Activated CD4-positive, alpha-beta T cell treated with anti-CD3 and anti-CD28 coated beads, Interleukin-2, amount 50 U/mL, for 24 hours (primary cell): ENCODE measurements at places on chromosomes 16 and 17.
A peak's percentile ranks its signal among the peaks of the same experiment; 100 is the strongest.

GRCh38 chr17:50676065-50676975 is 31.4 kb downstream of the ANKRD40 start:
- DNase-seq, result no peak

GRCh38 chr17:76792348-76792747 is 54.4 kb downstream of the MFSD11 start:
- no peak for DNase-seq

DNA sequence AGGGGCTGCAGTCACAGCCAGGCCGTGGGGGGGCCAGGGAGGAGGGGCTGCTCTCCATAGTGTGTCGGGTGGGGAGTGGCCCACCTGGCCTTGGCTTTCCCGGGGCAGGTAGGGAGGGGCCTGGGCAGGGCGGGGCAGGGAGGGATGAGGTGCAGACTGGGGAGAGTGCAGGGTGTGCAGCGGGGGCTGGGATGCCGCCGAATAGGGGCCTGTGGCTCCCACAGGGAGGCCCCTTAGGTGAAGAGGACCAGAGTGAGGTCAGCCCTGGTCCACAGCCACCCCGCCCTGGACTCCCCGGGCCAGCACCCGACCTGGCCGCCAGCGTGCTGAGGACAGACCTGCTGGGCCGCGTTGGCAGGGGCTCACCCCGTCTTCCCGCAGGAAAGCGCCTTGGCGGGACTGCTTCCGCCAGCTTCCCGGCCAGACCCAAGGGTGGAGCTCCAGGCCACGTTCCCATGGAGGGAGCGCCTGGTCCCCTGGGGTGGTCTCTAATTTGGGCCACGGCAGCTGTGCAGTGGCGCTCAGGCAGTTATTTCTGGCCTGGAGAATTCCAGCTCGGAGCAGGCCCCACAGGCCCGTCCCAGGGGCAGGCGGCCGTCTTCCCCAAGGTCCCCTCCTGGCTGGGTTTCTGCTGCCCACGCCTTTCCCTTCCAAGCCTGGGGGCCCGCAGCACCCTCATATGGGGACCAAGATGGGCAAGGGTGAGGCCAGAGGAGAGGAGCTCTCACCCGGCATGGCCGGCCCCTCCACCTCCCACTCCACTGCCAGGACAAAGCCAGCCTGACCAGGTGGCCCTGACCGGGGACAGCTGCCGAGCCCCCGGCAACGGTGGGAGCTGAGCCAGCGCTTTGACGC is 27.9 kb downstream of the CACNA1H start:
- DNase-seq, result no peak

GRCh38 chr17:64262198-64262999 is 661 bp downstream of the TEX2 start:
- DNase-seq, result peak; percentile 53

DNA sequence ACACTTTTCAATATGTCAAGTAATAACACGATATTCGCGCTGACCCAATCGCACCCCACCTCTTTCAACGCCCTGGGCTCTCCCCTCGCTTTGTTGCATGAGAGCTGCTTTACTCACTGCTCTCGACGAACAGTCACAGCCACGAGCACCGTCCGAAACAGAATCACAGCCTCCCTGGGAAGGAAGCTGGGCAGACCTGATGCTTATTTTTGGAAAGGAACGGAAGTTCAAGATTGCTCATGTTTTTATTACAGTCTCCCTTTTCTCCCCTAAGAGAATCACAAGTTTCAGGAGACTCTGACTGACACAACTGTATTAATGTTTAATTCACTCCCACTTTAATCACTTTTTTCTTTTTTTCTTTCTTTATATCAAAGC is 67.8 kb downstream of the ANKRD11 start:
- peak; percentile 19 for DNase-seq

DNA sequence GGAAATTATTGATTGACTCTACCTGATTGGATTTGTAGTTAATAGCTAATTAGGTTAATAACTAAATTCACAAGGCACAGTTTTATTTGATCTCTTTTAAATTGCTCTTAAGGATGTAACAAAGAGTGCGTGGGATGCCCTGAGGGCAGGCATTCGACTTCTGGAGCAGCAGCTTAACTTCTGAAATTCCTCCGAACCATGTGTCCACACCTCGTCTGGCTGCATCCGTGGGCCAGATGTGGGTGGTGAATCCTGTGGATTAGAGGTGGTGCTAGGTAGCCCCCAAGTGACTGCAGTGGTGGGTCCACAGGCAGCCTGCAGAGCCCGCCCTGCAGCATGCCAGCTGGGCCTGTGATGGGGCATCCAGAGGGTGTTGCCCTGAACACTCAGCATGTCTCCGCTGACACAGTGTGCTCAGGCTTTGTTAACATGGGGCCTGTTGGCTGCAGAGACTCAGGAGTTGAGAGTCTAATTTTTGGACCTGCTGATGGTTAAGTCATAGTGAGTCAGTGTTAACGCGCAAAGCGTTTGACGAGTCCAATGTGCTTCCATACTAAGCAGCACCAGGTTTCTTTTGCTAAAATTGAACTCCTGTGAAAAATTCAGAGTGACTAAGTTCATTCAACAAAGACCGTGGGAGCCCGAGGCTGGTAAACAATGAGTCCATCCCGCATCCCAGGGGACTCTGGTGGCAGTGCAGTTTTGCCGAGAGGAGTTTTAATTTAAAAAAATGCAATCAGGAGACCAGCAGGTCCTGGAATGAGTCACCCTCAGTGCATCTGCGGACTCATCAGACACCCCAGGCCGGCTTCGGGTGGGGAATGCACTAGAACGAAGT is 3.8 kb upstream of the NPB start:
- no peak for DNase-seq
